EL (cell line): ENCODE measurements at places on chromosomes 16 and 17.

DNA sequence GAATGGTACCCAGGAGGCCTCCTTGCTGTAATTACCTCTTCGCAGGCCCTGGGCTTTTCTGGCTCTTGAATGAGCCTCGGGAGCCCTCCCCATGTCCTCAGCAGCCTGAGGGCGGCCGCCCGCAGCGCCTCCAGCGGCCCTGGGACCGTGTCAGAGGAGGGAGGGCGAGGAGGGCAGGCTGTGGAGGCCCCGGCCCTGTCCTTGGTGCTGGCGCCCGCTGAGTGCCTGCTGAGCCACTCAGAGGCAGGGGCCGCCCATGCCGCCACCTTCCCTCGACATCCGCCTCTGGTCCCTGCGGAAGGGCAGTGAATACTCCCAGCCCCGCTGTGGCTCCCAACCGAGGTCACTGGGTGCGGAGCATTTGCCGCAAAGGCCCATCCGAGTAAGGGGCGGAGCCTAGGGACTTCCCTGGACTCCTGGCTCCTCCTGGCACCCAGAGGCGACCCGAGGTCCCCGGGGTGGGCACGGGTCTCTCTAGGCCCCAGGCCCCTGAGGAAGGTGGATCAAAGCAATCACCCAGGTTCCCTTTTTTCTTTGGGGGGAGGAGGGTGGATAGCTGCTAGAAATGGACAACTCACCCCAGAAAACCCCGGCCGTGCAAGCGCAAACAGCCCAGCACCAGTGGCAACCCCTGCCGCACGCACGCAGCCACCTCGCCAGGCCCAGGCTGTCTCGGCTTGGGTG lies 2.8 kb downstream of the RBFOX3 start:
- peak; percentile 14 for DNase-seq

DNA sequence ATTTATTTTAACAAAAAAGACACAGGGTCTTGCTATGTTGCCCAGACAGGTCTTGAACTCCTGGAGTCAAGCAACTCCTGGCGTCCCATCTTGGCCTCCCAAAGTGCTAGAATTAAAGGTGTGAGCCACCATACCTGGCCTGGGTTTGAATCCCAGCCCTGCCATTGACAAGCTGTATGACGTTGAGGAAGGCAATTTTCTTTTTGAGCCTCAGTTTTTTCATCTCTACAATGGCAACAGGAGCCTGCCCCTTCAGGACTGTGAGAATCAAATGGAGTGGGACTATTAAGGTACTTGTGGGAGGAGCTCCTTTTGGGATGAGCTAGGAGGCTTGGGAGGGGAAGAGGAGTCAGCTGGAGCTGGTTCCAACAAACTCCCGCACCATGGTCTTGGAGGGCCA lies 6.2 kb downstream of the RARA start:
- no peak for DNase-seq

GRCh38 chr17:61157246-61157886 lies 242.3 kb upstream of the TBX2 start:
- DNase-seq = peak; percentile 30

- no peak for DNase-seq
Observed at GRCh38 chr17:74082886-74083285, 120.6 kb upstream of the RPL38 start.

- DNase-seq = peak; percentile 82
Observed at GRCh38 chr17:77875051-77875780, 83.3 kb upstream of the TNRC6C start.

DNA sequence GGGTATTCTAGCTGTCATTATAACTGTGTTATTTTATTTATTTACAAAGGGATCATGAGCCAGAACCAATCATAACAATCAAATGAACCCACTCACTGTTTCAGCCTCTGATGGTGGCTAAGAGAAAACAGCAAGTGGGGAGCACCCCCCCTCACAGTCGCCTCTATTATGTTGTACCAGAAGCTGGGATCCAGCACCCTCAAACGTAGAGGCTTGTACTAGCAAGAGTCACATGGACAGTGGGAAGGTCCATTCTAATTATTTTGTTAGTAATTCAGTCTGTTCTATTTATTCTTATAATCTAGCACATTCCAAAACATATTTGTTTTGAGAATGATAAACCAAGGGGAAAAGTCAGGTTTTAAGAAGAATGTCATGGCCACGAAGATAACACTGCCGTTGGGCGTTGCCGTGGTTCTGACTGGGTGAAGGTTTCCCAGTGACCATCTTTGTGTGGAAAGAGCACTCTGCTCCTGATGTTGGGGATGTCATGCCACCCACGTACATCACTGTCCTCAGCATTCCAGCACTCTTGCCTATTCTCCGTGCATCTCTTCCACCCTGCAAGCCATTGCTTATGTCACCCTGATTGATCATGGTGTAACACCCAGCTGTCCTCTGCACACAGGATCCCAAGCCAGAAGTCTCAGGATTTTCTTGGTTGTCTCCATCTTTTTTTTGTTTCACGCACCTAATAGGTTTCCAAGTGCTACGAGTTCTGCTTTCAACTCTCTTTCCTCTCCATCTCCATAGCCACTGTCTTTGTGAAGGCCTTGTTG lies 205.8 kb downstream of the PRKCA start:
- no peak for DNase-seq

DNA sequence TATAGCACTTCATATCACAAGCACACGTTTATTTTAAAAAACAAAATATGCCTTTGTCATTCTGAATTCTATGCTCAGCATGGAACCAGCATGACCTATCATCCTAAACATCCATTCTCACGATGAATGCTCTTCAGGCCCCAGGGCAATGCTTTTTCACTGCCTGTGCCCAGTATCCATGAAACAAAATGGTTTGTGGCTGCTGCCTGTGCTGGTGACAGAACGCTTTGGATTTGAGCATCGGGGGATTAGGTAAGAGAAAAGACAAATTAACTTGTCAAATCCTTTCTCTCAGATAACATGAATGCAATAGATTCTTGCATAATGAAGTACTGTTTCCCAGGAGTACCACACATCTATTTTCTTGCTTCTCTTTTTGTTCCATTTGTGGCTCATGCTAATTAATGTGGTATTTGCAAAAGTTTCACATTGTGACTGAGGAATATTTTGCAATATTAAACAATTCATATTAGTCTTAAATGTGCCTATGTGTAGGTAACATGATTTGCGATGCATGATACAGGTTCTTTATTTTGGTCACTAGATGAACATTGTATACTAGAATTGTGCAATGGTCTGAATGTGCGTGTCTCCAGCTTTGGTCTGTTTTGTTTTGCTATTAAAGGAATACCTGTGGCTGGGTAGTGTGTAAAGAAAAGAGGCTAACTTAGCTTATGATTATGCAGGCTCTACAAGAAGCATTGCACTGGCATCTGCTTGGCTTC lies 25.8 kb upstream of the SRSF1 start:
- no peak for DNase-seq

GRCh38 chr16:54411544-54411943 lies 125.0 kb upstream of the IRX3 start:
- DNase-seq = no peak

DNA sequence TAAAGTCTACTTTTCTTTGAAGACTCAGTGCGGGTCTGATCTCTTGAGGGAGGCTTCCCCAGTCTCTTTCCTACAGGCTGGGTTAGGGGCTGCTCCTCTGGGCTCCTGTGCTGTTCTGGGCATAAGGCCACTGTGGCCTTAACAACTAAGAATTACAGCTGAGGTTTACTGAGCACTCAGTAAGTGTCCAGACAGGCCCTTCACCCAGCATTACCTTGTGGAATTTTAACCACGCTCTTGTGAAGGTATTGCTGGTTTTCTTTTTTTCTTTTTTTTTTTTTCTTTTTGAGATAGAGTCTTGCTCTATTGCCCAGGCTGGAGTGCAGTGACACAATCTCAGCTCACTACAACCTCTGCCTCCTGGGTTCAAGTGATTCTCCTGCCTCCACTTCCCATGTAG lies 3.6 kb upstream of the CA4 start:
- DNase-seq = no peak

- DNase-seq = no peak
Observed at GRCh38 chr16:57394444-57394843, 10.1 kb upstream of the CCL17 start.

DNA sequence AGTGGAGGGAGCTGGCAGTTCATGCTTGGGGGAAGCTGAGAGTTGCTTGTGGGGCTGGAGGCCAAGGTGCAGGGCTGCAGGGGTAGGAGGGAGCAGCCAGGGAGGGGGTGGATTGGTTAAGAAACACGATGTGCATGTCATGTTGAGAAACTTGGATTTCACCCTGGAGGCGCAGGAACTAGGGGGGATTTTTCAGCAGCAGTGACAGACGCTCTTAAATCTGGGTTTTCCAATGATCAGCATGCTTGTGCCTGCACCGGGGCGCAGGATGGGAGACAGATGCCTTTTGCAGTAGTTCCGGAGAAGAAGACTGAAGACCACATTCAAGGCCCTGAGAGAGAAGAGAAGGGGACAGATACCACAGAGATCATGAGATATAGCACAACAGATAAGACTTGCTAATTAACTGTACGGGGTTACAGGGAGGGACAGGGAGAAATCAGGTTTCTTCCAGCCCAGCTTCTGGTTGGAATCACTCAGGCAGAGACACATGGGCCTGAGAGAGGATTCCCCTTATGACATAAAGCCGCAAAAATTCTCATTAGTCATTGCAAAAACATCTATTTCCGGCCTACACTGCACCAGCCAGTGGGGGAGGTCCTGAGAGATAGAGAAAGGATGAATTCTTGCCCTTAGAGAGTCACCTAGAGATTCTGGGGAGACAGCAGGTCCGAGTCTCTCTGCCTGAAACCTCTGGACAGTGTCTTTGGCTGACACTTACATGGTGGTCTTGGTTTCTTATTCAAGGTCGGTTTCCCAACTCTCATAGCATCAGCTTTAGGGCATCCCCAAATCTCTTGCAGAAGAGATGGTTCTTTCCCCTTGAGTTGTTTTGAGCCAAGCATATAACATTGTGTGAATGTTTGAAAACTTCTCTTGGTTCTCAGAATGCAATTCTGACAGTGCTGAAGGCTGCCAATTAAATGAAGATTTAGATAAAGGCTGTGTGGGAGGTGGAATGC lies 27.1 kb downstream of the CDH13 start:
- peak; percentile 98 for DNase-seq

DNA sequence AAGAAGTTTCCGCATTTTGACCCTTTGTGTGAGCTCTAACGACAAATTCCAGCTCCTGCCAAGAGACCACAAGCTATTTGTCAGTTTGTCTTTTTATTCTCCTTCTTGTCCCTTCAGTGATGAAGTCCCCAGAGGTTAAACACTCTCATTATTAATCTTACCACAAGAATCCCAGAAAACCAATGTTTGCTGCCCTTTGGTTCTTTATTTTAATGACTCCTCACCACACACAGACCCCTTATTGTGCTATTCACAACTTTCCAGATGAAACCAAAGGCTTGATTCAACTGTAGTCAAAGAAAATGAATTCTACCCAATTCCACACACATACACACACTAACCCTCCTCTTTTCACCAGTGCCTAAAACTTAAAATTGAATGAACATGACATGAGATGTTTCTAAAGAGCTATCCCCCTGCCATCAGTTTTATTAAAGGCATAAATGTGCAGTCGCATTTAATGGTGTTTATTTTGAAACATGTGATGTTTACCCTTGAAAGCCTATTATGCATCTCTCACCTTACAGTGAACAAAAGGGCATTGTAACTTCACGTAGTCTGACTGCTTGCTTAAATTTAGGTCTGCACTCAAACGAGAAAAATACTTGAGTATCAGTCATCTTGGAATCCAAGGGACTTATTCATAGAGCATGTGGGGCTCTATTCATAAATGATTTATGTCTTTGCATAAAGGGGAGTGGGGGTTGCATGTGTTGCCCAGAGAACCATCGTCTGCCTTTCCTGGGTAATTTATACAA lies 44.1 kb downstream of the PCTP start:
- DNase-seq = no peak

DNA sequence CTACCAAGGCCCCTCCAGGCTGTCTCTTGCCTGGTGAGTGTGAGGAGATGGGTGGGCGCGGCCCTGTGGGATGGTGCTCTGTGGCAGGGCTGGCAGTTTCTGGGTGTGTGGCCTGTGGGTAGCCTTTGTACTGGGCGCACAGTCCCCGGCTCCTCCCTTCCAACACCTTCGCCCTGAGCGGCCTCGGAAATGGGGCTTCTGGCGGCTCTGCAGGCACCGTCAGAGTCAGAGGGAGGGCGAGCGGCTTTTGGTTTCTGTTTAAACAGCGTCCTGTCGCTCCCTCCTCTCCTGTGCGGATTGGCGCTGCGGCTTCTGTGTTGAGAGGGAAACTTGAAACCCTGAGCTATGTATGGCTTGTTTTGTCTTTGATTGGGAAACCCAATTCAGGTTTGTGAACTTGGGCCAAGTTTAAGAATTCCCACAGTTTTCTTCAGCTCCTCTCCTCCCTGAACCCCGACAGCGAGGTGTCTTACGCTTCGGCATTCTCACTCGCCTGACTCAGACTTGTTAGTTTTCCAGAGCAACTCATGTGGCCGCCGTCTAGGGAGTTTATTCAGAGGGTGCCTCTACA lies 8.3 kb upstream of the ZNF750 start:
- DNase-seq = no peak

- peak; percentile 77 for DNase-seq
Observed at GRCh38 chr17:32445074-32445415, 735 bp downstream of the PSMD11 start.

GRCh38 chr17:75823257-75824041 lies 20.8 kb downstream of the UNC13D start:
- no peak for DNase-seq

DNA sequence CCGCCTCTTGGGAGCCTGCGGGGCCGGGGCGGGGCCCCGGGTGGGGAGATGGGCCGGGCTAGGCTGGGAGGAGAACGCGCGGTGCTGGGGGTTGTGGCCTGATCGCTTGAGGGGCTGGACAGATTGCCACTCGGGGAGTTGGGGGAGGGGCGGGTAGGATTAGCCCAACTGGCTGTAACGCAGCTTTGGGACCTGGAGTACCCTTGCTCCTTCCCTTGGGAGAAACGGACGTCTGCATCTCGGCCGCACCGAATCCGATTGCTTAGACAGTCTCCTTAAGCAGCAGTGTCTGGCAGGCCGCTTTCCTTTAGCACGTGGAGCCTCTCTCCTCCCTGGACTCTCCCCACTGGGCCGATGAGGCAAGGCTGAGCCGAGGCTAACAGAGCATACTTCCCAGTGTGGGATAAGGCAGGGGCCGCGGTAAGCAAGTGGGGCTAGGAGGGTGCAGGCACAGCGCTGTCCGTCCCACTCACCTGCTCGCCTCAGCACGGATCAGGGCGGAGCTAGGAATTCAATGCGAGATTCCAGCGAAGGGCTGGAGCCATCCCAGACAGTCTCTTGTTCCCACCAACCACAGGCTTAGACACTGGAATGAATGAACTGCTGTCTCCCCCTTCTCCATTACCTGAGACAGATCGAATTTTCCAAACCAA lies 540 bp upstream of the ACLY start:
- no peak for DNase-seq

GRCh38 chr17:41885733-41886132 lies 20.5 kb upstream of the KLHL11 start:
- DNase-seq = no peak
